ENCODE measurements at places on chromosomes 1 and 21.

GRCh38 chr1:113042285-113043143 is 30.5 kb upstream of the LRIG2 start:
- DNase-seq: no peak

DNA sequence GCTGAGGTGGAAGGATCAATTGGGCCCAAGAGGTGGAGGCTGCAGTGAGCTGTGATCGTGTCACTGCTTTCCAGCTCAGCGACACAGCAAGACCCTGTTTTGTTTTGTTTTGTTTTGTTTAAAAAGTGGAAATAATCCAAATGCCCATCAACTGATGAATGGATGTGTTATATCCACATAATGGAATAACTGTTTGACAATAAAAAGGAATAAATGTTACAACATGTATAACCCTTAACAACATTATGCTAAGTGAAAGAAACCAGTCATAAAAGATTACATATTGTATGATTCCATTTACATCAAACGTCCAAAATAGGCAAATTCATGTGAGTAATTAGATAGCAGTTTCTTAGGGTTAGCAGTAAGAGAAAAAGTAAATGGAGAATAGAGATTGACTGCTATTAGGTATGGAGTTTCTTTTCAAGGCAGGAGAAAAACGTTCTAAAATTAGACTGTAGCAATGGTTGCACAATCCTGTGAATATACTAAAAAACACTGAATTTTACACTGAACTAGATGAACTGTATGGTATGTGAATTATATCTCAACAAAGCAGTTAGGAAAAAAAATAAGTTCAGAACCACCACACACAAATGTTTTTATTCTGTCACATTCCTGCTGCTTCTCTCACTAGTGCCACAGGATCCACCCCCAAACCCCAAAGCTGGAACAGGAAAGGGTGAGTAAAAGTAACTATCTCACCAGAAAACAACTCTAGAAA is 15.7 kb downstream of the FOXJ3 start:
- DNase-seq: no peak

- no peak for DNase-seq
These were observed 20.9 kb downstream of the PSEN2 start for GRCh38 chr1:226891346-226891745.

DNA sequence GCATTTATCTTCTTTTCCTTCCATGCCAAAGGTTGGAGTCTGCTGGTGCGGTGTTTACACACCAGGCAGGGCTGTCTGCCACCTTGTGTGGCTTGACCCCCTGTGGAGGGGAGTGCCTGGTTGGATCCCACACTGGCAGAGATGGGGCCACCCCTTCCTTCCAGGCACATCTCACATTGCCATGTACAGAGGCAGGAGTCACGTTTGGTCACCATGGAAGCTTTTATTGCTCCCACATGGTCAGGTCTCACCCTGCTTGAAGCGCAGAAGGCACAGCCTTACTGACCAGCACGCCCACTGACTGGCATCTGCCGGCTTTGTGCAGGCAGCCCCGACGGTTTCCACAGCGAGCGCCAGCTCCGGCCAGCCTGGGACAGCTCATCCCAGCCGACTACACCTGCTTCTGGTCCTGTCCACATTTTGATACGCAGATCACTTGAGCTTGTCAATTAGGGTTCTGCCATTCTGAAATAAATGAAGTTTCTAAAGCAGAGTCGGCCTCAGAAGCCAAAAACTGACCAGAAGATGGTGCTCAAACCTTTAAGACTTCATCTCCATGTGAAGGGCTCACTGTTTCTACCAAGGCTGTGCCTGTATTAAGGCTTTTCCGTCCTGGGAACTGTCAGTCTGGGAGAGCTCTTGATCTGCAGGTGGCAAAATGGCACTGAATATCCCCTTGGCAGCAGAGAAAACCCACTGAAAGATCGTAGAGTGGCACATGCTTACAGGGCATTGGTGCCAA is 35.6 kb upstream of the EPHA8 start:
- DNase-seq: no peak

DNA sequence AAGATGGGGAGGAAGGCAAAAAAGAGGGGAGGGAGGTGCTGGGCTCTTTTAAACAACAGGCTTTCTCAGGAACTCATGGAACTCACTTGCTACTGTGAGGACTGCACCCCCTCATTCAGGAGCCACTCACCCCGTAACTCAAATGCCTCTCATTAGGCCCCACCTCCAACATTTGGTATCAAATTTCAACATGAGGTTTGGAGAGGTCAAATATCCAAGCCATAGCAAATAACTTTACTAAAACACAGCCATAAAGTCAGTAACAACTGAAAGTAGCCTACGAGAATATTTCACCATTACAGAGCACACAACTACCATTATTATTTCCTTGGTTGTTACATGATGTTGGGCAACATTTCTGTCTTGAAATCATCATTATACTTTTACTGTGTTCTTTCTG is 13.1 kb upstream of the DMRTB1 start:
- DNase-seq: no peak

DNA sequence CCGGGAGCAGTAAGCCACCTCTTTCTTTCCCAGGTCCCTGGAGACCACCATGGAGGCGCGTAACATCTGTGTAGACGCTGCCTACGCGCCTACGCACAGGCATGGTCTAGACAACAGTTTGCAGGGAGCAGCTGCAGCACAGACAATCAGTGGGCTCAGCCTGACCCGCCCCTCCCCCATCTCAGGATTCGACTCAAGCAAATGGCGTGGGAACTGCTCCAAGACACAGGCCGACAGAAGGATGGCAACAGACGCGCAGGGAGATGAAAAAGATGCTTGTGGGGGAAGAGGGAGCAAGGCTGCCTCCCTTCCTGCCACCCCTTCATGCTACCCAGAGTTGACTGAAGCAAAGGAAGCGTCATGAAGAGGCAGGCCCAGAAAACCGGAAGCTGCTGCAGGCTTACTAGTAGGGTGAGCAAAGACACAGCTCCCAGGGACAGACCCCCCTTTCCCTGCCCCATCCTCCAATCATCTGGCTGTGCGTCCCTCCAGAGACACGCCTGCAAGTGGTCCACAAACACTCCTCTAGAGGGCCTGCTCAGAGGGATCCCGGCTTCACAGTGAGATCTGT is 19.5 kb downstream of the STK40 start:
- DNase-seq: no peak

DNA sequence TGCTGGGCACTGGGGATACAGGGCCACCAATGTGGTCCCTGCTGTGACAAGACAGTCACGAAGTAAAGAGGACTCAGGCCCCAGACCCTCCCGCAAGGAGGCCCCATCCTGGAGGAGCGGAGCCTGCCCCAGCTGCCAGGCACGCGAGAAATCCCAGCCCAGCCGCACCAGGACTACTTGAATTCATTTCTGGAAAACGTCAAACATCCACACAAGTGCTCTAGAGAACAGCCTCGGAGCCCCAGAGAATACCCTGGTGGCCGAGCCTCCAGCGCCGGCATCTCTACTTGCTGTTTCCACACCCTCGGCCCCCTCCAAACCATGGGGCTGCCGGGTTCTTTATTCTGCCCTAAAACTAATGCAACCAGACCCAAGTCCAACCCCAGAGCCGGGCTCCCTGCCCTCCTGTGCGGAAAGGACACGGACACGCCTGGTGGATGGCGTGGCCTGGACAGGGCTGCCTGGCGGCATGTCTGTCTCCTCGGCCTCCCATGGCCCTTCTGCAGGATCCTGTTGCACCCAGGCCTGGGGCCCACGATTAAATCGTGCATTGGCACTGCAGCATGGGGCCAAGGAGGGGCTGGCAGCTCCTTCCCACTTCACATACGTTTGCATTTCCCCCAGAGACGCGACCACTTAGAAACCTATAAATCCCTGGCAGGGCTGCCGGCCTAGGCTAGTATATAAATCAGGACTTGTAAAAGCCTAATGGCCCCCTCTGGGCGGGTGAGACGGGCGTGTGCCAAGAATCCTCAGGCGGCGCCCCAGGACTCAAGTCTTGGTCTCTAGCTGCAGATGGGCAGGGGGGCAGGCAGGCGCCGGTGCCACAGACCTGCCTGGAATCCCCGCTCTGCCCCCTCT is 41.2 kb downstream of the DMRTB1 start:
- no peak for DNase-seq

DNA sequence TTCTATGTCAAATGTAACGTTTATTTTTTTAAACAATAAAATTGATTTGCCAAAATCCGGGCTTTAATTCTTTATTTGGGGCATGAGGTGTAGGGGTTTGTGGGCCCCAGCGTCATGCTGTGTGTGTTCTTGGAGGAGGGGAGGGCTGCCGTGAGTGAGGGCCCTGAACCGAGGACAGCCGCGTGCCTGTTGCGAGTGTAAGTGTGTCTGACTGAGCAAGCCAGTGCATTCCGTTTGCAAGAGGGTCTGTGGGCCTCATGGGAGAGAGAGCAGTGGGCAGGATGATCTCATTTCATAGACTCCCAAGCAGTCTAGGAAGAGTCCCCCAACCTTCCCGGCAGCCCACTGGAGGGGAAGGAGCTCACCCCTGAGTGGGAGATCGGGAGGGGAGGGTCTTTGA is 21.4 kb upstream of the SPSB1 start:
- no peak for DNase-seq

GRCh38 chr1:241706257-241706656 is 54.2 kb downstream of the WDR64 start:
- no peak for DNase-seq

DNA sequence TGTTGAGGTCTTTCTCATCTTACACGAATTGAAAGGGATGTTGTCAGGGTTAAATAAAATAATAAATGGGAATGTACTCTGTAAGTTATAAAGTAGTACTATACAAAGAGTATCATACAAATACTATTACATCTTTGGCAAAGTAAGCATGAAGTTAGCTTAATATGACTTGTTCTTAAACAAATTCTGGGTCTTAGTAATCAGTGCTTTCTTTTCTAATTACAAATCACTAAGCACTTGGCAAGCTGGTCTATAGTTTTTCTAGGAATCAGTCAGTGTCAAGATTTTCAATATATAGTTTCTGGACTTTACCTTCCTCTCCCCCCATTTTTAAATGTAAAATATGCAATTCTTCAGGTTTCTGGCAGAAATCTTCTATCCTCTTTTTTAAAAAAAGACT is 6.9 kb downstream of the LYST start:
- no peak for DNase-seq
